ENCODE measurements at places on chromosomes 3 and 15. TPM values are rescaled to one million over a fixed set of nuclear protein-coding genes. Genes with fewer than 3 reads are reported as not detected.

CLDN16 gene
- polyA plus RNA-seq = not detected

DUOXA2 gene
- not detected for polyA plus RNA-seq

GREM1 gene
- not detected for polyA plus RNA-seq

STRA6 gene
- polyA plus RNA-seq = not detected

CD276 gene
- polyA plus RNA-seq = not detected

TMCC1 gene
- polyA plus RNA-seq = 7.4 TPM

GRCh38 chr3:50322386-50323091 is at the start of gene HYAL2:
Gene HYAL2 (minus strand): TSS chr3:50322745. CDS start chr3:50320489, 2,256 bp downstream.
- H3K36me3 ChIP-seq = no peaks in the 10 kb centered on the region
- peak within 1 kb of the TSS; percentile 91 for H3K4me3 ChIP-seq
- DNase-seq = no peak
- peaks cover 50% of the 10 kb centered on the region for H3K4me1 ChIP-seq

DNA sequence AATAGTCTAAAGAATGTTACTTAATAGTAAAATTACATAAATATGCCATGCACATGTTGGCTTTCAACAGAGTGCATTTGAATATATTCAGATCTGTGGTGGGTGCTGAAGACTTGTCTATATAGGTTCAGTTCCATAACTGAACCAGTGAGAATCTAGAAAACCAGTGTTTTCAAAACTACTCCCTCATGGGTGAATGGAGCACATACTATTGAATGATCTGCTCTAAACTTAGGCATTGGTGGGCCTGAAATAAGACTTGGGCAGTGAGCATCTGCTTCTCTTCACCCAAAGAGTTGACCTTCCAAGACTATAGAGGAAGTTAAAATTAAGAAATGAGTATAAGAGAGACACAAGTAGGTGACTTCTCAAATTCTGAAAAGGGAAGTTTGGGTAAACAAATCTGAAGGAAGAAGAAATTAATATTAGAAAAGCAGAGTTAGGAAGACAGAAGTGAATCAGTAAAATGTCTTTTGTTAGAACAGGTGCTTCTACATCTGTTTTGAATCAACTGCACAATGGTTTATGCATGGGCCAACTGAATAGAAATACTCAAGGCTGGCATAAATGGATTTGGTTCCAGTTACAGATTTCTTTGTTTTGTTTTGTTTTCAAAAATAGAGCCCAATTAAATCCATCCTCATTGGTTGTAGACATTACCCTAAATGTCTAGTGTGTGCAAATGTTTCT is 19.3 kb downstream of the ALCAM start:
- peaks cover 35% of the 10 kb centered on the region for H3K4me1 ChIP-seq
- DNase-seq = peak; percentile 2
- no peak overlapping the region for H3K27ac ChIP-seq
- H3K4me3 ChIP-seq = no peak overlapping the region

GRCh38 chr3:156300929-156301840 is 180.8 kb downstream of the KCNAB1 start:
- no peak for DNase-seq
- H3K27me3 ChIP-seq = peaks cover 9% of the 10 kb centered on the region
- H3K36me3 ChIP-seq = no peaks in the 10 kb centered on the region
- H3K4me1 ChIP-seq = no peaks in the 10 kb centered on the region
- H3K4me3 ChIP-seq = no peak overlapping the region

GRCh38 chr15:28919679-28920655 is 34.2 kb downstream of the APBA2 start:
- no peaks in the 10 kb centered on the region for H3K36me3 ChIP-seq
- no peaks in the 10 kb centered on the region for H3K4me1 ChIP-seq
- no peak overlapping the region for H3K27ac ChIP-seq
- DNase-seq = no peak
- H3K4me3 ChIP-seq = no peak overlapping the region

- H3K36me3 ChIP-seq = no peaks in the 10 kb centered on the region
- no peak for DNase-seq
- H3K4me3 ChIP-seq = no peak overlapping the region
- H3K4me1 ChIP-seq = no peaks in the 10 kb centered on the region
- H3K27me3 ChIP-seq = peaks cover 34% of the 10 kb centered on the region
- H3K27ac ChIP-seq = no peak overlapping the region
Measured at GRCh38 chr3:53513556-53514190, 19.3 kb downstream of the CACNA1D start.

DNA sequence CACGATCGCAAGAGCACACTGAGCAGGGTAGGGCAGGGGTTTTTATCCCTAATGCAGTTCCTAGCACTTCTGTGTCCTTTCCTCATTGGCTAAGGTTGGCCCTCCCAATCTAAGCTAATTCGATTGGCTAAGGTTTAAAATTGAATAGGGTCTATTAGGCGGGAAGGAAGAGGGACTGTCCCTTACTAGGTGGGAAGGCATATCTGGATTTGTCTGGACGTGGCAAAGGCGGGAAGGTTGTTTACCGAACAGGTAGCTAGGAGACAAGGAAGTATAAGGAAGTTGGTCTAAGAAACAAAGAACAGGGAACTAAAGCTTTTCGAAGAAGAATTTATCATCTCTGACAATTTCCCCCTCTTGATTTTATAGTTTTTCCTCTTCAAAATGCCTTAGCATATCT is 24.8 kb upstream of the ATG7 start:
- H3K36me3 ChIP-seq = no peaks in the 10 kb centered on the region
- no peak for DNase-seq
- H3K27ac ChIP-seq = no peak overlapping the region

GRCh38 chr3:126773783-126774182 is 69.7 kb downstream of the CHCHD6 start:
- peaks cover 19% of the 10 kb centered on the region for H3K36me3 ChIP-seq
- no peak overlapping the region for H3K4me3 ChIP-seq

- no peak for DNase-seq
- H3K27me3 ChIP-seq = peaks cover 27% of the 10 kb centered on the region
- peaks cover 9% of the 10 kb centered on the region for H3K4me1 ChIP-seq
- H3K27ac ChIP-seq = no peak overlapping the region
- H3K36me3 ChIP-seq = no peaks in the 10 kb centered on the region
Measured at GRCh38 chr3:72352176-72352575, 496.1 kb downstream of the SHQ1 start.

- DNase-seq = no peak
- no peak overlapping the region for H3K27ac ChIP-seq
- H3K36me3 ChIP-seq = no peaks in the 10 kb centered on the region
- H3K27me3 ChIP-seq = no peaks in the 10 kb centered on the region
- H3K4me1 ChIP-seq = no peaks in the 10 kb centered on the region
Measured at GRCh38 chr3:41327718-41328117, 128.4 kb downstream of the CTNNB1 start.

DNA sequence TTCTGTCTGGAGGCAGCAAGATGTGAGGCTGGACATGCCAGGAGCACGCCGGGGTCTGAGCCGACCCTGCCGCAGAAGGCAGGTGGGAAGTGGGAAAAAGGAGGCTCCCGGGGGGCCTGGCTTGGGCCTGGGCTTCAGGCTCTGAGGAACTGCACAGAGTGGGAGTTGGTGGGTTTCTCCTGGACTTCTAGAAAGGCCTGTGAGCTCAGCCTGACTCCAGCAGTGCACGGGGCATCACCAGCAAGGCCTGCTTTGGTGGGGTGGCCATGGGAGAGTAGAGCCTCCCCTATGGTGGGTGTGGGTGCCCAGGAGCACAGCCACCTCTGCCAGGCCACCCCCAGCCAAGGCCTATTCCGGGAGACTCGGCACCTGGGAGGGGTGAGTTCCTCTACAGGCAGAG is 18.1 kb upstream of the SLC41A3 start:
- H3K4me1 ChIP-seq = no peaks in the 10 kb centered on the region
- no peaks in the 10 kb centered on the region for H3K36me3 ChIP-seq
- no peak for DNase-seq
- H3K27ac ChIP-seq = no peak overlapping the region
- peaks cover 11% of the 10 kb centered on the region for H3K27me3 ChIP-seq

- H3K4me1 ChIP-seq = peaks cover 50% of the 10 kb centered on the region
- H3K36me3 ChIP-seq = no peaks in the 10 kb centered on the region
- peak; percentile 73 for DNase-seq
- peak overlapping the region; percentile 42 for H3K4me3 ChIP-seq
Measured at GRCh38 chr15:43270676-43271306, 4.1 kb upstream of the TGM5 start.

Measured in naive B cell (primary cell).